ENCODE measurements at places on chromosomes 4 and X. TPM values are rescaled to one million over a fixed set of nuclear protein-coding genes. Genes with fewer than 3 reads are reported as not detected.

GRCh38 chrX:87525771-87526229 lies 8.2 kb downstream of the KLHL4 start:
- no peak overlapping the region for H3K27ac ChIP-seq
- DNase-seq: no peak
- H3K4me1 ChIP-seq: no peaks in the 10 kb centered on the region

DNA sequence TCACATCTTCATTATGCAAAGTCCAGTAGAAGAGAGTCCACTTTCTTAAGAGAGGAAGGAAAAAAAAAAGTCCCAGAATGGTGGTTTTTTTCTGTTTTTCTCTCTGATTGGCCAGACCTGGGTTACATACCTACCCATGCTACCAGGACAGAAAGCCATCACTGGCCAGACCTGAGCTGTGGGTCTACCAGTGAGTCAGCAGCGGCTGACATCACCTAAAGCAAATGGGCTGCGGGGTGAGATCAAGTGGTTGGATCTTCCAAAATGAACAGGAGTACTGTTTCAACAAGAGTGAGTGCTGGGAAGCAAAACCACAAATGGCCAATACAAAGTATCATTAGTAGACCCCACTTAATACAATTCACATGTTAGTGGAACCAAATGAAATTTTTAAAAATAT lies 1.6 kb upstream of the NDST3 start:
- DNase-seq: no peak
- peaks cover 5% of the 10 kb centered on the region for H3K4me1 ChIP-seq
- no peak overlapping the region for H3K27ac ChIP-seq

- H3K36me3 ChIP-seq: no peaks in the 10 kb centered on the region
- DNase-seq: no peak
- no peak overlapping the region for H3K4me3 ChIP-seq
- no peaks in the 10 kb centered on the region for H3K27me3 ChIP-seq
- H3K4me1 ChIP-seq: peaks cover 9% of the 10 kb centered on the region
These were observed 6.3 kb downstream of the AREG start for GRCh38 chr4:74451214-74451661.

GRCh38 chr4:8878421-8878820 lies 6.8 kb upstream of the HMX1 start:
- no peaks in the 10 kb centered on the region for H3K36me3 ChIP-seq
- peaks cover 24% of the 10 kb centered on the region for H3K27me3 ChIP-seq
- no peaks in the 10 kb centered on the region for H3K4me1 ChIP-seq
- no peak overlapping the region for H3K4me3 ChIP-seq
- H3K27ac ChIP-seq: no peak overlapping the region

DNA sequence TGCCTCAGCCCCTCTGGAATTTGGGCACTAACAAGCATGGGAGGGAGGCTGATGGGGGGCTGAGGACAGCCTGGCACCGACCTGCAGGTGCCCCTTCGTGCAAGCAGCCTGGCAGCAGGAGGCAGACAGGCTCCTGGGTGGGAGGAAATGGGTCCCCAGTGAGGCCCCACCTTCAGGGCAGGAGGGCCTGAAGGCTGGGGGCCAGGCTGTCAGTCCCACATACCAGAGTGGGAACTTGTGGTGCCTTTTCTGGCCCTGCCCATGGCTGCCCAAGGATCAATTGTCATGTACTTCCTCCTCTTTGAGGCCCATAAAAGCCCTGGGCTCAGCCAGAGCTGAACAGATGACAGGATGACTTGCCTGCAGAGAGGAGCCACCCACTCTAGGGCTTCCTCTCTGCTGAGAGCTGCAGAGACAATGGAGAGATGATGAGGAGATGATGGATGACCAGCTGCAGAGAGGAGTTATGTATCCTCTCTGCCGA lies 141.0 kb downstream of the PDHA2 start:
- no peaks in the 10 kb centered on the region for H3K36me3 ChIP-seq
- H3K4me1 ChIP-seq: no peaks in the 10 kb centered on the region
- H3K27me3 ChIP-seq: no peaks in the 10 kb centered on the region
- H3K4me3 ChIP-seq: no peak overlapping the region

CLDN22 gene
- total RNA-seq: not detected

EPHA5 gene
- not detected for total RNA-seq

KCNIP4 gene
- not detected for total RNA-seq
